ENCODE measurements at places on chromosomes 2 and 18.

DNA sequence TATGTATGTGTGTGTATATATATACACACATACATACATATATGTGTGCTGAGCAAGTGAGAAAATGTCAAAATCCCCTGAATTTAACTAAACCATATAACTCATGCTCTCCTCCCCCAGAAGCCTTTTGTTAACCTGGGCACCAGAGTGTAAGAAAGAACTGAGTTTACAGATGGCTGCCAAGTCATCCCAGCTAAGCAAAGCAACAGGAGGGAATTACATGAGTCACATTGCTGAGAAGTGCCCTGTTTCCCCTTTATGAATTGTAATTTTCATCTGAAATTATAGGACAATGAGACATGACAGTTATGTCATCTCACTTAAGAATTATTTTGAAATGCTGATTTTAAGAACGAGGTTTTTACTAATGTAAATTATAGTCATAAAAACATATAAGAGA, 29.9 kb downstream of the SCN7A start:
- DNase-seq, result no peak
- H3K4me3 ChIP-seq, result no peak overlapping the region
- H3K27ac ChIP-seq, result no peak overlapping the region
- no peaks in the 10 kb centered on the region for H3K36me3 ChIP-seq
- H3K27me3 ChIP-seq, result no peaks in the 10 kb centered on the region

- peaks cover 34% of the 10 kb centered on the region for H3K36me3 ChIP-seq
- H3K4me3 ChIP-seq, result no peak overlapping the region
- H3K27ac ChIP-seq, result peak overlapping the region; percentile 47
- DNase-seq, result no peak
Measured at GRCh38 chr2:105369777-105370690, 28.8 kb downstream of the FHL2 start.

- no peaks in the 10 kb centered on the region for H3K36me3 ChIP-seq
- H3K27ac ChIP-seq, result no peak overlapping the region
- DNase-seq, result no peak
- no peaks in the 10 kb centered on the region for H3K4me1 ChIP-seq
Measured at GRCh38 chr2:41869542-41870264, 178.1 kb upstream of the PKDCC start.

DNA sequence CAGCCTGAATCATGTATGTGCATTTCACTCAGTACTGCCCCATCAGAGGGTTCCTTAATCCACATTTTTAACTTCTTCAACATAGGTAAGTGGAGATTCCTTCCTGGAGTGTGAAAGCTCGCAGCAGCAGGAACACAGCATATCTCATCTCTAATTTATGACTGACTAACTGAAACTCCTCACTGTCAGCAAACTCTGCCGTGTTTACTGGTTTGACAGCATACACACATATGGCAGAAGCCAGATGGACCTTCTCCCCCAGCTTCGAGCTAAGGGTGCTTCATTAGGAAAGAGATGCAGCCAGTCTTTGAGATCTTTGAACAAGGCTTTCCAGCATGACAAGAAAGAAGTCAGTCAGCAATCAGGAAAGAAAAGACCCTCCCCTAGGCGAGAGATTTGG, 200.3 kb upstream of the ACVR2A start:
- no peaks in the 10 kb centered on the region for H3K27me3 ChIP-seq
- DNase-seq, result no peak
- no peaks in the 10 kb centered on the region for H3K4me1 ChIP-seq

GRCh38 chr2:75570948-75571729, 10.4 kb upstream of the EVA1A start:
- DNase-seq, result no peak
- H3K4me1 ChIP-seq, result peaks cover 44% of the 10 kb centered on the region
- H3K36me3 ChIP-seq, result no peaks in the 10 kb centered on the region
- H3K27ac ChIP-seq, result no peak overlapping the region
- no peaks in the 10 kb centered on the region for H3K27me3 ChIP-seq

- no peak overlapping the region for H3K27ac ChIP-seq
- no peak overlapping the region for H3K4me3 ChIP-seq
- no peak for DNase-seq
- H3K4me1 ChIP-seq, result peaks cover 26% of the 10 kb centered on the region
- H3K27me3 ChIP-seq, result no peaks in the 10 kb centered on the region
- peaks cover 2% of the 10 kb centered on the region for H3K36me3 ChIP-seq
Measured at GRCh38 chr2:108637304-108637669, 82.0 kb upstream of the RANBP2 start.

DNA sequence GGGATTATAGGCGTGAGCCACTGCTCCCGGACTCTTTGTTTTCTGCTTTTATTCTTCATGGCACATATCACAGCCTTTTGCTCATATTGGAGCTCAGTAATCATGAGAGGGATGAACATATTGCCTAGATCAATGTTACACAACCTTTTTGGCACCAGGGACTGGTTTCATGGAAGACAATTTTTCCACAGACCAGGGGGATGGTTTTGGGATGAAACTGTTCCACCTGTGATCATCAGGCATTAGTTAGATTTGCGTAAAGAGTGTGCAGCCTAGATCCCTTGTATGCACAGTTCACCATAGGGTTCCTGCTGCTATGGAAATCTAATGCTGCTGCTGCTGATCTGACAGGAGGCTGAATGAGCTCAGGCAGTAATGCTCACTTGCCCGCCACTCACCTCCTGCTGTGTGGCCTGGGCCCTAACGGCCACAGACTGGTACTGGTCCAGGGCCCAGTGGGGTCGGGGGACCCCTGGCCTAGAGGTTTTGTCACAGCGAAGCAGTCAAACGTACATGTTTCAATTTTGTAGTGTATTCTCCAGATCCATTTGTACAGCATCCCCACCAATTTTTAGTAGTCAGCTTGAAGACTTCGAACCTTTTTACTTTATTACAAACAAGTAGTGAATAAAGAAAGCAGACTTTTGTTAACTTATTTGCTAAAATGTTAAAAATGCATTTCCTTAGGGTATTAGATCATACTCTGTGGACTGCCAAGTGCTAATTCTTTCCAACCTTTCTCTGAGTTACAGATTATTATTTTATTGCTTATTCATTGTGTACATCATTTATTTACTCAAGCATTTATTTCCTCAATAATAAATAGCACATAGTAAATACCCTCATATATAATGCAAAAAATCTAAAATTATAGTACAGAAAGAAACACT, 6.2 kb downstream of the DAW1 start:
- no peaks in the 10 kb centered on the region for H3K36me3 ChIP-seq
- no peaks in the 10 kb centered on the region for H3K4me1 ChIP-seq
- no peaks in the 10 kb centered on the region for H3K27me3 ChIP-seq
- no peak overlapping the region for H3K27ac ChIP-seq
- no peak overlapping the region for H3K4me3 ChIP-seq

DNA sequence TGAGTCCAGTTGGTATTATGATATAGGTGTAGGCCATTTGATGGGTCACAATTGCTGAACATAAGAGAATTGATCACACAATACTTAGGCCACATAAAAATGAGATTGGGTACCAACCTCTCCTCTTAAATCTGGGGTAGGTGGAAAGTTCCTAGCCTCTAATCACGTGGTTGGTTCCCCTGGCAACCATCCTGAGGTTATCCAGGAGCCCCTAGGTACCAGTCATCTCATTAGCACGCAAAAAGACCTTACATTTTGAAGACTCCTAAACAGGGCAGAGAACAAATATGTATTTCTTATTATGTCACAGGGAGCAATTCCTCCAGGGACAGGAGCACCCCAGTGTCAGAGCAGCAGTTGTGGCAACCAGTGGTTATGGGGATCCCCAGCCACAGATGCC, 12.7 kb upstream of the SELENOI start:
- H3K4me1 ChIP-seq, result peaks cover 3% of the 10 kb centered on the region
- H3K27ac ChIP-seq, result no peak overlapping the region
- H3K27me3 ChIP-seq, result no peaks in the 10 kb centered on the region
- DNase-seq, result no peak

DNA sequence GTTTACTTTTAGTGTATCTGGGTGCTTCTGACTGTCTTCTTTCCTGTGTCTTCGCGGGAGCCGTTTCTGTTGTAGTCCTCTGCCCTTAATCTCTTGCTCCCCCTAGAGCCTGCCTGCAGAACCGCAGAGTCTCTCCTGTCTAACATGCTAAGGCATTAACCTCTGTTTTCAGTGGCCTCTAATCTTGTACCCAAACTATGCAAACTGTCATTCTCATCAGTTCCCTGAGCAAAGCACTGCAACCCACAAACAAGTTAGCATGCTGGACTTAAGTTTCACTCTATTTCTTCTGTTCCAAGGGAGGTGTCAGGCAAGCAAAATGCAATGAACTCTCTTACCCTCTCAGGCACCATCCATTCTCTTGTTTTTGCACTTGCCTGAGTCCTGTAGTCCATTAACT, 138.4 kb downstream of the OTX1 start:
- H3K27ac ChIP-seq, result no peak overlapping the region
- no peaks in the 10 kb centered on the region for H3K36me3 ChIP-seq

- no peaks in the 10 kb centered on the region for H3K27me3 ChIP-seq
- no peak overlapping the region for H3K27ac ChIP-seq
- H3K36me3 ChIP-seq, result no peaks in the 10 kb centered on the region
- H3K4me3 ChIP-seq, result no peak overlapping the region
- H3K4me1 ChIP-seq, result no peaks in the 10 kb centered on the region
Measured at GRCh38 chr2:69223759-69224511, 163.1 kb downstream of the GFPT1 start.

DNA sequence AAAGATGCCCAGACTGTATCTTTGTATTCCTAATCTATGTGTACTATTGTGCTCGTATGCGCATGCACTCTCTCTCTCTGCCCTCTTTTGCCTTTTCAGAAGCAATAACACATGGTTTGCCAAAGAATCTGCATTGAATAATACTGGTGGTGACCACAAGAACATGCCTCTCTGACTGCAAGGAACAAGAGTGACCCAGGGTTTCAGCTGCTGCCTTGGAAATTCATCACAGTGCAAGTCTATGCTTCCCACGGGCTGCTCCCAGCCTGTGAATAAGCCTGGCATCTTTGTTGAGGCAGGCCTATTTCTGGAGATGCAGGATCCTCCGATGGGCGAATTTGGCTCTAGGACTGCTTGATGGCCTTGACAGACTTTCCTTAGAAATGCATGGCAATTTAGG, 689.4 kb upstream of the FANCL start:
- no peak overlapping the region for H3K27ac ChIP-seq
- DNase-seq, result no peak
- H3K4me3 ChIP-seq, result no peak overlapping the region
- no peaks in the 10 kb centered on the region for H3K4me1 ChIP-seq
- H3K36me3 ChIP-seq, result no peaks in the 10 kb centered on the region

GRCh38 chr2:104412384-104412783, 441.5 kb upstream of the POU3F3 start:
- no peak overlapping the region for H3K27ac ChIP-seq
- no peak for DNase-seq
- no peaks in the 10 kb centered on the region for H3K36me3 ChIP-seq
- H3K27me3 ChIP-seq, result no peaks in the 10 kb centered on the region

GRCh38 chr2:161981679-161982250, 92.2 kb downstream of the DPP4 start:
- H3K36me3 ChIP-seq, result no peaks in the 10 kb centered on the region
- no peak overlapping the region for H3K4me3 ChIP-seq
- no peak overlapping the region for H3K27ac ChIP-seq
- no peaks in the 10 kb centered on the region for H3K27me3 ChIP-seq

GRCh38 chr2:189111063-189111715, 68.4 kb downstream of the COL5A2 start:
- DNase-seq, result no peak
- no peaks in the 10 kb centered on the region for H3K36me3 ChIP-seq
- H3K4me3 ChIP-seq, result no peak overlapping the region
- no peaks in the 10 kb centered on the region for H3K4me1 ChIP-seq
- H3K27me3 ChIP-seq, result no peaks in the 10 kb centered on the region

DNA sequence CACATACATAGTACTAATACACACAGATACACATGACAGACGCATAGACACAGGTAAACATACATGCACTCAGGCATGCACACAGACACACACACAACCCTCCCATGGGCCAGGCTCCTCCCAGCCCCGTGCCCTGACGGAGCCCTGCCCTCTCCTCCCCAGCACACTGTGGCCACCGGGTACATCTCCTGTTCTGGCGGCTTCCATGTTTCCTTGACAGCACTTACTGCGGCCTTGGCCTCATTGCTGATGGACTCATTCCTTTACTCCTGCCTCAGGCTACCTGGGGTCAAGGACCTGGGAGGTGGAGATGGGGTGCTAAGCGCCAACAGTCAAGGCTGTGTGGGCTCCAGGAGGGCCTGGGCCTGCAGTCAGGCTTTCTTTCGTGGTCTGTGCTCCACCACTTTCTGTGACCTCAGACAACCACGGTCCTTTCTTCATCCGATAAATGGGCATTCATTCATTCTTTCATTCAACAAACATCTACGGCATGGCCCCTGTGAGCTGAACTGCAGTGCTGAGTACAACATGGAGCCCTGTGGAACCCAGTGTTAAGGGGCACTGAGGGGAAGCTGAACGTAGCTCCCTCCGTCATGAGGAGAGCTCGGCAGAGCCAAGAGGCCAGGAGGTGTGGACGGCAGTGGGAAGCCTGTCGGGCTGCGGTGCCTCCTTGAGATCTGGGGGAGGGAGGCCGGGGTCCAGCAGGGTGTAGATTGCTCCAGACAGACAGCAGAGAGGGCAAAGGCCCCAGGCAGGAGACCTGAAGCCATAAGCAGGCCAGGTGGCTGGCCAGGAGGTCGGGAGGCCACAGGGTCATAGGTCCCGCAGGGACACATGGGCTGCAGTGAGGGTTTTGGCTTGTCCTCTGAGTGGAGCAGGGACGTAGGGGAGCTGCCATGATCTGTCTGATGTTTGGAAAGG, 190.4 kb upstream of the HDAC4 start:
- H3K36me3 ChIP-seq, result no peaks in the 10 kb centered on the region
- no peaks in the 10 kb centered on the region for H3K27me3 ChIP-seq
- no peak overlapping the region for H3K27ac ChIP-seq
- no peak overlapping the region for H3K4me3 ChIP-seq
- no peak for DNase-seq

DNA sequence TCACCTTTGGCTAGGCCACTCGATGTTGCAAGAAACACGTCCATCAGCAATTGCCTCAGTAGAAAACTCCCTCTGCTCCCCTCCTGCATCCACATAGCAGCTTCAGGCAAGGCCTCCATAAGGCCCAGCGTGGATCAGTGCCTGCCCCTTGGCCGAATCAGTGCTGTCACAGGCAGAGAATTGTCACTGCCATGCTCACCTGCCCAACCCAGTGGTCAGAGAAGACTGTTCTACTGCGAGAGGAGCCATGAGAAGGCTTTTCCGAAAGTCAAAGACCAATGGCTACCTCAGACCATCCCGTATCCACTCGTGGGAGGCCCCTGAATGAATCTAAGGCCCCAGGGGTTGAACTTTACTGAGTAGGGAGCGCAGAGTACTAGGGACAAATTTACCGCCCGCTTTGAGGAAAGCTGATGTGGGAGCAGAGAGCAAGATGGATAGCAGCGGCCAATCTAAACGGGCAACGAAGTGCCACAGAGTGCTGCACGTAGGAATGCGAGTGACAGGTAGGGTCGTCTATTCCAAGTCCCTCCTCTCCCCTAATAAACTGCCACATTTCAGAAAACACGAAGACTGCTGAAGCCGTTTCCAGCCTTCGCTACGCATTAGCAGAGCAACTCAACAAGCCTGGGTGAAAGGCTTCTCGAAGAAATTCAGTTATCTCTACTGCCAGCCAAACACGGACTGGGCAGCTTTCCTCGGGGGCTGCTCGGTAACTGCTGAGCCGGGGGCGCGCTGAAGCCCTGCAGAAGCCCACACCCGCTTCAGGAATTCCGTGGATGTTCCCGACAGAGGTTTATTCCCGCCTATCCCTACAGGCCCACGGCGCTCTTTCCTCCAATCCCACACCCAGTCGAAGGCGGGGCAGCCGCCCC, 968 bp upstream of the RALBP1 start:
- no peaks in the 10 kb centered on the region for H3K27me3 ChIP-seq
- H3K4me3 ChIP-seq, result peak overlapping the region; percentile 89
- peaks cover 5% of the 10 kb centered on the region for H3K36me3 ChIP-seq
- H3K27ac ChIP-seq, result peak overlapping the region; percentile 97
- peaks cover 10% of the 10 kb centered on the region for H3K4me1 ChIP-seq
